ENCODE measurements at places on chromosomes 3 and 15. TPM values are rescaled to one million over a fixed set of nuclear protein-coding genes. Genes with fewer than 3 reads are reported as not detected.
A peak's percentile ranks its signal among the peaks of the same experiment; 100 is the strongest.

GRCh38 chr3:122975924-122976293, 51.7 kb downstream of the SEMA5B start:
- peak; percentile 72 for DNase-seq

DNA sequence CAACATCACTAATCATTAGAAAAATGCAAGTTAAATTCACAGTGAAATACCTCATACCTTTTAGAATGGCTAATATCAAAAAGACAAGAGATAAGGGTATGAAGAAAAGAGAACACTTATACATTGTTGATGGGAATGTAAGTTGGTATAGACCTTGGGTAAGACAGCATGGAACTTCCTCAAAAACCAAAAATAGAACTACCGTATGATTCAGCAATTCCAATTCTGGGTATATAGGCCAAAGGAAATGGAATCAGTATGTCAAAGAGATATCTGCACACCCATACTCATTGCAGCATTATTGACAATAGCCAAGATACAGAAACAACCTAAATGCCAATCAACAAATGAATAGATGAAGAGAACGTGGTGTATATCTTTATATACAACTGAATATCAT, 166.8 kb upstream of the LRRN1 start:
- DNase-seq: no peak

The GNAT1 gene
- total RNA-seq: not detected

The CORO2B gene
- 10.5 TPM for total RNA-seq

DNA sequence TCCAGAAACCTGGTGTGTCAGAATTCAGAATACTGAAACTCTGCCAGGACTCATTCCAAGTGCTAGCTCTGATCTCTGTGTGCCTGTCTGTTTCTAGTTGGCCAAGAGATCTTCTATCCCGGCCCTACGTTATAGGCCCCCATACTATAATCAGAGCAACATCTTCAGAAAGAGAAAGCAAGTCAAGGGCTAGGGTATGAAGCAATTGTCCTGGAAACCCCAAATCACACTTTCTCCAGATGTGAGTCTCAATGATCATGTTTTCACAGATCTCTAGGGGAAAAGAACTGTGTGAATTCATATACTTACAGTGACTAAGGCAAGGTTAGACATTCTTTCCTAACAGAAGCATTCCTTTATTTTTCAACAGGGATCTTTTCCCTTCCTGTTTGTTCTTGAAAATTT, 309.7 kb downstream of the SLC9A9 start:
- no peak for DNase-seq

- DNase-seq: no peak
Measured at GRCh38 chr15:100429116-100429728, 87.4 kb upstream of the ADAMTS17 start.

The SLC30A4 gene
- total RNA-seq: 3.5 TPM

- no peak for DNase-seq
Measured at GRCh38 chr15:69974321-69974720, 123.4 kb downstream of the TLE3 start.

DNA sequence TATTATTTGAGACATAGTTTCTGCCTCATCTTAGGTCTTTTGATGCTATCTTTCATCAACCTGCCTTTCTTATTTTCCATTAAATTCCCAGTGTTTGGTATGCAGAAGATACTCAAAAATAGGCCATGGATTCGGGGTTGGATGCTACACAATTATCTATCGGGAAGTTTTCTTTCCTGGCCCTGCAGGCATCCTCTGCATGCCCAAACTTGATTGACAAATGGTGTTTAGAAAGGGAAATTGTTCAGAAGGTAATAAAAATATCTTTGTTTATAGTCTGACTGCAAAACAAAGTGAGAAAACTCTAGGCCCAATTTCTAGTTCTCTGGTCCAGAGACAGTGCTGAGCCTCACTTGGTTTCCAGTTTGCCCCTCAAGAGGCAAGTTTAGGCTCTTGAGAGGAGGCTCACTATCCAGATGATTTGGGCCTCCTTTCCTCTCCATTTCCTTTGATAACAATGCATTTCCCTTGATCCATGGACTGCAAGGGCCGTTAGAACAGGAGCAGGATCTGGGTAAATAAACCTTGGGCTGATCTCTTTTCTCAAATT, 157.1 kb upstream of the DPH6 start:
- DNase-seq: no peak

DNA sequence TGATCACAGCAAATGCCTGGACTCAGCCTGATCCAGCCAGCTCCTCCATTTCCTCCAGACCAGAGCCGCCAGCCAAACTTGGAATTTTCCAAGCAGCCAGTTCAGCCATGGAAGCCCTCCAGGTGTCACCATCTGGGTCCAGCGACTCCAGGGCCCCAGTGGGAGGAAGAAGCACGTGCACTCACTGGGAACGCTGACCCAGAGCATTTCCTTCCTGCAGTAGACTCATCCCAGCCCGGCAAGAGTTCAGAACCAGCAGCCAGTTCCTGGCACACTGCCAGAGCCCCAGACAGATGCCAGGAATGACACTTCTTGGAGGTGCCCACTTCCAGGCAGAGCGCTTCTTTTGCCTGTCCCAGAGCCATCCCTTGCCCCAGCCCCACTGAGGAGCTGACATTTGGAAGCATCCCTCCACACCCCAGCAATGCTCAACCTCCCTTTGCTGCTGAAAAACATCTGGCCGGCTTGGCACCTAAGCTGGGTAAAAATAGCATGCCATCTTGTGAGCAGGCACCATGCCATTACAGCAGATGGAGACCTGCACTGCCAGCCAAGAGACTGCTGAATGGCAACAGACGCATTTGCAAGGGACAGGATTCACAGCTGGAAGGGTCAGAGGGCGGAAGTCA, 460.3 kb upstream of the PROK2 start:
- peak; percentile 30 for DNase-seq

- DNase-seq: no peak
Measured at GRCh38 chr3:14794435-14794834, 24.3 kb upstream of the FGD5 start.

The CCDC12 gene
- total RNA-seq: 116 TPM

GRCh38 chr15:100230784-100231183, 111.0 kb downstream of the ADAMTS17 start:
- no peak for DNase-seq

The PRR20G gene
- total RNA-seq: not detected

The PP2D1 gene
- total RNA-seq: not detected

DNA sequence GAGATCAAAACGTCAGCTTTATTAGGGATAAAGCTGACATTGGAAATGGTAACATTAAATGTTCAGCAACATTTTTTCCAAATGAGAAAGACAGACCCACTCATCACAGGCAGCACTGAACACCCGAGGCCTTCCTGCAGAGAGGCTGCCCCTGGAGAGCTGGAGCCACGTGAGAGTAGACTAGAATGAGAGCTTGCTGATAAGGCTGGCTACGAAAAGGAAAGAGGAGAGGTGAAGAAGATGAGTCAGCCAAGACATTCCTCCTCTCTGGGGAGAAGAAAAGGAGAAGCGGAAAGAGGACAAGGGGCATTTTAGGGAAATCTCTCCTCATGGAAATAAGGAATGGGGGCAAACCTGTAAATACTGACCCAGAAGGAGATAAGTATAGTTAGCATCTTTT, 7.3 kb downstream of the CYP19A1 start:
- DNase-seq: no peak

GRCh38 chr15:22786868-22787698, 639 bp downstream of the NIPA1 start:
- DNase-seq: peak; percentile 63

The DGKG gene
- 0.06 TPM for total RNA-seq

The CNTN4 gene
- not detected for total RNA-seq

DNA sequence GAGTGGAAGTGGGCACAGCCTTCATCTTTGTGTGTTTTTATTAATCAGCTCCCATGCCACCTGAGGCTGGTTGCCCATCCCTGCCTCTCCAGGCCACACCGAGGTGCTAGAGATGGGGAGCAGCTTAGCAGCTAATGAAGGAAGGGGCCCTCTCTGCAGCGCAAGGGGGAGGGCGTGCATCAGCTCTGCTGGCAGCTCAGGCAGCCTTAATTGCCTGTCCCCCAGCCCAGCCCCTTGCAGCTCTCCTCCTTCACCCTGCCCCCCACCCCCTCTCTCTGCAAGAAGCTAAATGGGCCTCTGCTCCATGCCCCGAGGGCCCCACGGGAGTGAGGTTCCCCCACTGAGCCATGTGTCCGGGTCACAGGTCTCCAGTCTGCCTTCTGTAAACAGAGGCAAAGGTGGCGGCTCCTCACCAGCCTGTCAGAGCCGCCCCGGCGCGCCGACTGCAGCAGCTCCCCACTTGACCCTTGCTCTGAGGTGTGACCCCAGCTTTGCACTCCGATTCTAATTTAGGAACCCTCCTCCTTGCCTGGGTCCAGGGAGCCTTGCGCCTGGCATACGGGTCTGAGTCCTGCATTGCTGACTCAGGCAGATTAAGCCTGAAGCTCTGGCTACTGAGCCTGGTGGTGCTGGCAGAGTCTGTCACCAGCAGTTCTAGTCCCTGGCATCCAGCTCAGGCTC, 27.9 kb upstream of the NTRK3 start:
- no peak for DNase-seq

The ZNF80 gene
- not detected for total RNA-seq

DNA sequence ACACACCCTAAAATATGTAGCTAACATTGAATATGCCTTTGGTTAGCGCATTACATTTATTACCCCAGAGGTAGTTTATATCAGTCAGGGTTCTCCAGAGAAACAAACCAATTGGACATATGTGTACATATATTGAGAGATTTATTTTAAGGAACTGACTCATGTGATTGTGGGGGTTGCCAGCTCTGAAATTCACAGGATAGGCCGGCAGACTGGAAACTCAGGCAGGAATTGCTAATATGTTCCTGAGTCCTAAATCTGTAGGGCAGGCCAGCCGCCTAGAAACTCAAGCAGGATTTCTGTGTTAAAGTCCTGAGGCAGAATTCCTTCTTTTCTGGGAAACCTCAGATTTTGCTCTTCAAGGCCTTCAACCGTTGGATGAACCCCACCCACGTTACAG, 189.7 kb downstream of the CDIN1 start:
- DNase-seq: no peak

DNA sequence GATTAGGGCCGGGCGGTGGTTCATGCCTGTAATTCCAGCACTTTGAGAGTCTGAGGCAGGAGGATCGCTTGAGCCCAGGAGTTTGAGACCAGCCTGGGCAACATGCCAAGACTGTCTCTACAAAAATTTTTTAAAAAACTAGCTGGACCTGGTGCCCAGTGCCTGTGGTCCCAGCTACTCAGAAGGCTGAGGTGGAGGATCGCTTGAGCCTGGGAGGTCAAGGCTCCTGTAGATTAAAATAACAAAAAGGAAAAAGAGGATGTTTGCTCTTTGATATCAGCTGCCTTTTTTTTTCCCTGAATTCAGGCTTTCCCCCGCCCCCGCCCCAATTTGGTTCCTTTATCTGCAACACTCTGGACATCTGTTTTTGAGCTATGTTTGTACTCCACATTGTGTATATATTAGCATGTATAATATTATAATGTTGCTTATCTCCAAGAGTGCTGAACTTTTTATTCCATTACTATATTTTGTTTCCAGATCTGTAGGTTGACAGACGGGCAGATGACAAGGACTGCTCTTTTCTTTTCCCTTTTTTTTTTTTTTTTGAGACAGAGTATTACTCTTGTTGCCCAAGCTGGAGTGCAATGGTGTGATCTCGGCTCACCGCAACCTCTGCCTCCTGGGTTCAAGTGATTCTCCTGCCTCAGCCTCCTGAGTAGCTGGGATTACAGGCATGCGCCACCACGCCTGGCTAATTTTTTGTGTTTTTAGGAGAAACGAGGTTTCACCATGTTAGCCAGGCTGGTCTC, 4.6 kb downstream of the SNAP23 start:
- DNase-seq: no peak

The DUOXA1 gene
- not detected for total RNA-seq

- no peak for DNase-seq
Measured at GRCh38 chr15:60626051-60626450, 147.1 kb upstream of the ICE2 start.

- DNase-seq: no peak
Measured at GRCh38 chr15:51736751-51737521, 519 bp downstream of the LYSMD2 start.

DNA sequence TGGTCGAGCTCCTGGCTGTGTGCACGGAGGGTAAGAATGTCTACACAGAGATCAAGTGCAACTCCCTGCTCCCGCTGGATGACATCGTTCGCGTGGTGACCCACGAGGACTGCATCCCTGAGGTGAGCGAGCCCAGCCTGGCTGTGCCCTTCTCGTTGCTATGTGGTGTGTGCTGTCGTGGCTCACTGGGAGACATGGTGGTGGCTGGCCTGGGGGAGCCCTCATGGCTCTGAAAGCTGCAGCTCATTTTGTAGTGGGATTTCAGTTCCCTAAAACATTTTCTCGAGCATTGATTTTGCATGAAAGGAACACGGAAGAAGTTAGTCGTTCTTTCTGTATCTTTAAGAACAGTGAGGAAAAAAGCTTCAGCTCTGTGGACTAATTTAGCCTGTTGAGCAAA, 200.5 kb downstream of the ITPR1 start:
- DNase-seq: no peak

The C3orf85 gene
- total RNA-seq: not detected

DNA sequence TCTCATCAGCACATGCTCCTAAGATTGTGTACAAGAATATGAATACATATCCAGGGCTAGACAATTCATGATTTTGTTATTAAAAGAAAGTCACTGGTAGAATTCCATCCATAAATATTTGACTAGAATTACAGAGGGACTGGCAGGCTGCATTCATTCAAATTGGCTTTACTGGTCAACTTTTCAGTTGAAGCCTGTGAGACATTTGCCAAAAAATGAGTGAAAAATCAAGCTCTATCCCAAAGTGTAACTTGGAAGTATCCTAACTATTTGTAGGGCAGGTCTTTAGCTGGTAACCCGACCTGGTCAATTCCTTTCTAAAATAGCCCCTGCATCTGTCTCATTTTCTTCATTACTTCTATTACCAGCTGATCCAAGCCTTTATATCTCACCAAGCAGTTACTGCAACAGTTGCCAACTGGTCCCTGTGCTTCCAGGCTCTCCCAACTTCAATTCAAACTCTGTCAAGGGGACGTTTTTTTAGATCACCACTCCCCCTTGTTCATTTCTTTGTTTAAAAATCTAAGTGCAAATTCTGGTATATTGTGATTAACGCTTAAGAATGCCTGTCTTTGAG, 173.1 kb upstream of the TBL1XR1 start:
- DNase-seq: no peak

The SPINK8 gene
- not detected for total RNA-seq

The FAM43A gene
- total RNA-seq: 7.5 TPM

GRCh38 chr3:188683032-188683521, 488.7 kb upstream of the TPRG1 start:
- no peak for DNase-seq

GRCh38 chr3:47009225-47010110, 30.0 kb downstream of the NBEAL2 start:
- peak; percentile 53 for DNase-seq

- DNase-seq: no peak
Measured at GRCh38 chr3:115551016-115551415, 72.3 kb upstream of the GAP43 start.

DNA sequence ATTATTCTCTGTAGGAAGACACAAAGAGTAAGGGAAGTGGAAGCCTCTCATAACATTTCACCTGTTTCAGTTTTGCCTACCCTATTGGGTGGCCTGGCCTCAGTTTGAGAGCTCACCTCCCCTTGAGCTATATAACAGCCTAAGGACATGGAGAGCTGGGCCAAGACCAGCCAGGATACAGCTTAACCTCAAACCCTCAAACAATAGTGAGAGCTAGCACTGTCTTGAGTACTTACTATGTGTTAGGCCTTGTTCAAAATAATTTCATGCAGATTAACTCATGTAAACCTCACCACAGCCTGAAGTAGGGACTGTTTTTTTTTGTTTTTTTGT, 15.0 kb upstream of the TBL1XR1 start:
- DNase-seq: no peak

The IRAK2 gene
- 1.4 TPM for total RNA-seq

- no peak for DNase-seq
Measured at GRCh38 chr15:100781961-100782530, 97.6 kb upstream of the ALDH1A3 start.

GRCh38 chr3:4939276-4939675, 40.0 kb upstream of the BHLHE40 start:
- no peak for DNase-seq

The GJD2 gene
- not detected for total RNA-seq

Measured in OCI-LY7 (cell line).